ENCODE measurements at places on chromosomes 6 and 20.

- DNase-seq, result peak; percentile 40
Observed at GRCh38 chr6:125791151-125791819, 525 bp downstream of the NCOA7 start.

- DNase-seq, result no peak
Observed at GRCh38 chr6:153801917-153802316, 237.1 kb upstream of the OPRM1 start.

GRCh38 chr6:90136837-90137568 is 159.6 kb downstream of the BACH2 start:
- DNase-seq, result no peak

DNA sequence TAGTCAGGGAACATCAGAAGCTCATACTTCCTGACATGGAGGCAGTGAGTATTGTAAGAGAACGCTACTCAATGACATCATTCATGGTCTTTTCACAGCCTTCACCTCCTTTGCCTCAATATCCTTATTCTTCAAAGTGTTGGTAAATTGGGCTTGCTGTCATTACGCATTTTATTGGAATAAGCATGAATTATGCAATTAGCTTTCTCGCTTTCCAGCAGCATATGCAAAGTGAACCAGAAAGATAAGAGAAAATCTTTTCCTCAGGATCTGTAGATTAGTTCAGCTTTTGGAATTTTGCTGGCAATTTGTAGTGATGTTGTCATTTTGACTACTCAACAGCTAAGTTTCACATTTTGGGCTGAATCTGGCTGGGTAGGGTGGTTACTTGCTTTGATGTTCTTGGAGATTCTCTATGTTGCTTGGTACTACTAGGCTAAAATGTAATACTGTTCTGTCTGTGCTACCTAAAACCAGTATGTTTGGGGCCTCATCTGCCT is 1012.1 kb downstream of the KIF16B start:
- DNase-seq, result no peak

DNA sequence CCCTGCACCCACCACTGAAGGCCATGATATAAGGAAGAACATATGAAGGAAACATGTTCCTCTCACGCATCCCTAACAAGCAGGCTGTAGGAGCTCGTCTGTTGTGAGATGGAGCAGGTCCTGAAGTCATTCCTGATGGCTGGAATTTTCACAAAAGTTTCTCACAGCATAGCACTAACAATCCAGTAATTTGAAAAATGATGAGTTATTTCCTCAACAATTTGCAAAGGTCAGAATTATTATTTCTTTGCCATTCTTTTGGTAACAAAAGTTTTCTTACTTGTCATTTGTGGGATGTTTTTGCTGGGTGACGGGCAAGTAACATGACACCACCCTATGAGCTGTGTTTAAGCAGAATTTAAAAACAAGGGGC is 27.6 kb upstream of the FRMD1 start:
- no peak for DNase-seq

DNA sequence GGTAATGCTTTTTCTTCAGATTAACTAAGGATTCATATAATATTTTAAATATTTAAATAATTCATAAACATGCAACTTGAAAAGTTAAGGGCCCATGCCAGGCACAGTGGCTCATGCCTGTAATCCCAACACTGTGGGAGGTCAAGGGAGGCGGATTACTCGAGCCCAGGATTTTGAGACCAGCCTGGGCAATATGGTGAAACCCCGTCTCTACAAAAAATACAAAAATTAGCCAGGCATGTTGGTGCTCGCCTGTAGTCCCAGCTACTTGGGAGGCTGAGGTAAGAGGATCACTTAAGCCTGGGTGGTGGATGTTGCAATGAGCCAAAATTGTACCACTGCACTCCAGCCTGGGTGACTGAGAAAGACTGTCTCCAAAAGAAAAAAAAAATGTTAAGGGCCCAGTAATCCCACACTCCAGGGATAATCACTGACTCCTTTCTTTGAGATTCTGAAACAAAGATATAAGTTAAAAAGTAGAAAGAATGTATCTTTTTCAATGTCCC is 7.9 kb upstream of the RIN2 start:
- DNase-seq, result no peak

DNA sequence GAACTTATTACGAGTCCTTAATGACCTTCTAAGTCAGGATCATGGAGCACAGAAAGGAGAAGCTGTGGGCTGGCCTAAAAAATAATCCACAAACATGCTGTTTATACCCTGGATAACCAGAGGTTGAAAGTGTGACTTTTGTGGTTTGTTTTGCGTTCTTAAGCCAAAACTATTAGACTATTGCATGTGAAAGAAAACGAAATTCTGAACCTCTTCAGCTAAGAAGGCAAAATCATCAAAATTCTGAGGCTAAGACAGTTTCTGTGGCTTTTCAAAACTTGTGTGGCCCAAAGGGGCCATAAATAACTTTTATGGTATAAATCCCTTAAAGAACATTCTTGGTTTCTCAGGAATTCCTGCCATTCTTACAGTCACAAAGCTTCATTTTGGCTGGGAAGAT is 251.0 kb downstream of the UST start:
- no peak for DNase-seq

- no peak for DNase-seq
Observed at GRCh38 chr6:161409353-161409752, 135.5 kb upstream of the AGPAT4 start.

DNA sequence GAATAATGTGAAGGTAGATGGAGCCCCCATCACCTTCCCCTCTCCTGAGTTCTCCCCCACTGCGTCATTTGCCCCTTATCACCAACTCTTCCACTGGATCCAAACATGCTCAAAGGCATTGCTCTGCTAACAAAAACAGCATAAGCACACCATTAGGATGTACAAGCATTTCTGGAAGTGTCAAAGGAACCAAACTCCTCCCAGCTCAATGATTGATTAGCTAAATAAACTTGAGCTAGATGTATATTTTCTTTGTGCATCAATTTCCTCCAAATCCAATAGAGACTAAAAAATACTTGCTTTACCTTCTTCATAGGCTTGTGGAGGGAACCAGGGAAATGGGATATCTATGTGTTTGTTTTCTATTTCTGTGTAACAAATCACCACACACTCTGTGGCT is 248.4 kb upstream of the JARID2 start:
- no peak for DNase-seq

DNA sequence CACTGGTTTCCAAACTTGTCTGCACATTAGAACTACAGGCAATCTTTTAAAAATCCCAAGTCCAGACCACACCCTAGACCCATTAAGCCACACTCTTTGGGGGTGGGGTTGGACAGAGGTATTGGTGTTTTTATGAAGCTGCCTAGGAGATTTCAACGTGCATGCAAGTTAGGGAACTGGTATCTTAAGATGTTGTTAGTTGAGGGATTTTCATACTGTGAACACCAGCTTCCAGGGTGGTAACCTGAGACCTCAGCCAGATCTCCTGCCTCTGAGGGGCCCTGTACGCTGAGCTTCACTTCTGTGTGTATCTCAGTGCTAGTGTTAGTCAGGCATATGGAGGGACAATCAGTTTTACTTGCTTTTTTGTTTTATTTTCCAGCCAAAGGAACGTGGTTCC is 138.0 kb downstream of the UTRN start:
- DNase-seq, result no peak

DNA sequence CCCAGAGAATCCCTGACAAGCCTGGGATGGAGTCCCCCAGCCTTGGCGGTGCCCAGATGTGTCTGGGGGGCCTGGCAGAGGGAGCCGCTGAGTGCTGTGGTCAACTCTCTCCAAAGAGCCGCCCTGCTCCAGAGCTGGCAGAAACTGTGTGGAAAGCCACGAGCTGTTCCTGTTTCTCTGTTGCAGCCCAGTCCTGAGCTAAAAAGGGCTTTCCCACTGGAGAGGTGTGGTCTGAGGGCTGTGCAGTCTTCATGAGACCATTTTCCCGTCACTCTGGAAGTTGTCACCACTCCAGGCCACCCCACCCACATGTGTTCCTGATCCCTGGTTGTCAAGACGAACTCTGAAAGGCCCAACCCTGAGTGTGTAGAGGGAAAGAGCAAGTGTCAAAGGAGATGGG is 99.7 kb upstream of the KCNK16 start:
- DNase-seq, result no peak

DNA sequence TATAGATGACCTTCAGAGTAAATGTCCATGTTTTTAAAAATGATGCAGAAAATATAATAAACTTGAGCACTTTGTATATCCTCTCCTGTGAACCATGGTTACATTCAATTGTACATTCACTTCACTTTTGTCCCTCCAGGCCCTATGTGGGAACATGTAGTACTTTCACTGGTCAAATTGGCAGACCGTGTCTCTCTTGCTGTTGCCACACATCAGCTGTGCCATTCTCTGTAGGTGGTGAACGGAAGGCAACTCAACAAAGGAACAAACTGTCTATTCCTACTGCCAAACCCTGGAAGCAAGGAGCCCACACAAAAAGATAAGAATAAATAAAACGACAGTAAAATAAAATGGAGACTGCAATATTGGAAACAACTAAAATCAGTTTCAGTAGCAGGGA is 2.0 kb downstream of the ROS1 start:
- no peak for DNase-seq

DNA sequence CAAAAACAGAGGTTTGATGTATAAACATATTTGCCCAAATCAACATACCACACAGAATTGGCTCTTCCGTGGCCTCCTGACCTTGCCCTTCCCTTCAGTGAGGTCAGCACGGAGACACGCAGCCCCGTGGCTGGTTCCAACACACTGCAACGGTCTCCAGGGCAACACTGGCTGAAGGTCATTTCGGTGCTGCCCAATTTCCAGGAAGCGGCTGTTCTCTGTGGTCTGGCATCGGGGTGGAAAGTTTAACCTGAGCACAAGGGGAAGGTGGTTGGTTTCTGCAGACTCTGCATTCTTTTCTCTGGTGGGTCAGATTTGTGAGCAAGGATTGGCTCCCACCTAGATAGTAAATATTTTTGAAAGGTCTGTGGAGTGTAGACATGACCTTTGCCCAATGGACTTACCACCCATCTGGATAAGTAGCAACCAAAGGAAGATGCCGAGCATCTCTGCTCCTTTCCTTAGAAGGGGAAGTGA is 177.6 kb upstream of the PHACTR1 start:
- DNase-seq, result no peak

DNA sequence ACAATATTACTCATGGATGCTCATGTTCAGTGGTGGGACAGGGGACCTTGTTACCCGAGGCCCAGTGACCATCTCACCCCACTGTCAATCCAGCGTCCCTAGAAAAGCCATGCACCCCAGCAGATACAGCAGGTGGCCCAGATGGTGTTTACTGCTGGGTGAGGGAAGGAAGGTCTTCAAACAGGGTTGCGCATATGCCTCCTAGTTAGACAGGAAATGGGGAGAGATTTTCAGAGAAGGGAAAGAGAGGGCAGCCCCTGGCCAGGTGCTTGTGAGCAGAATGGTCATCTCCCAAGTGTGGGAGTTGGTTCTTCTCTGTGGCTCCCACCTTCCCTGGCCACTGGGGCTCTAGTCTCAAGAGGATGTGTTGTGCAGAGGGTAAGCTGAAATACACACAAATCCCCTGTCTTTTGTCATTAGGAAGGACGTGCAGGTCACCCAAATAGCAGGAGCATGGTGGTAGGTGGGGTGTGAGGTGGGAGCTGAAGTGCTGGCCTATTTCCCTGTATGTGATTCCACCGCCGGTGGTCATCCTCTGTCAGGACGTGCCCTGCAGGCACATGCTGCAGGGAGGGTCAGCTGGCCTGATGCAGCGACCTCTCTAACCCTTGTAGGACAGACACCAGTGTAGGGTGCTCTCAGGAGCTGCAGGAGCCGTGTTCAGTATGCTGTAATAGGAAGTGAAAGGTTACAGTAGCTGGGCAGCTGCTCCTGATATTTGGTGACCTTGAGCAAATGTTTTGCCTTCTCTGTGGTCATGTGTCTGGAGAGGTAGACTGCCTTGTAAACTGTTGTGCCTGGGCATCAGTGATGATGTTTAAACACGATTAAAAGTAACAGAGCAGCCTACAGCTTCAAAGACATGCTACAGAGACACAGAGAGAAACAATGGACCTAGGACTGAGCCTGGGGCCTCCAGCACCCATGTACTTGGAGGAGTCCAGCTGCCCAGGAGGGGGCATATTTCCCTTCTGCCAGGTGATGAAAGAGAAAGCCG is 3.2 kb upstream of the CST3 start:
- no peak for DNase-seq

GRCh38 chr20:61601853-61602252 is 349.8 kb downstream of the CDH4 start:
- DNase-seq, result no peak

GRCh38 chr20:51495921-51496545 is 46.5 kb downstream of the NFATC2 start:
- DNase-seq, result no peak

DNA sequence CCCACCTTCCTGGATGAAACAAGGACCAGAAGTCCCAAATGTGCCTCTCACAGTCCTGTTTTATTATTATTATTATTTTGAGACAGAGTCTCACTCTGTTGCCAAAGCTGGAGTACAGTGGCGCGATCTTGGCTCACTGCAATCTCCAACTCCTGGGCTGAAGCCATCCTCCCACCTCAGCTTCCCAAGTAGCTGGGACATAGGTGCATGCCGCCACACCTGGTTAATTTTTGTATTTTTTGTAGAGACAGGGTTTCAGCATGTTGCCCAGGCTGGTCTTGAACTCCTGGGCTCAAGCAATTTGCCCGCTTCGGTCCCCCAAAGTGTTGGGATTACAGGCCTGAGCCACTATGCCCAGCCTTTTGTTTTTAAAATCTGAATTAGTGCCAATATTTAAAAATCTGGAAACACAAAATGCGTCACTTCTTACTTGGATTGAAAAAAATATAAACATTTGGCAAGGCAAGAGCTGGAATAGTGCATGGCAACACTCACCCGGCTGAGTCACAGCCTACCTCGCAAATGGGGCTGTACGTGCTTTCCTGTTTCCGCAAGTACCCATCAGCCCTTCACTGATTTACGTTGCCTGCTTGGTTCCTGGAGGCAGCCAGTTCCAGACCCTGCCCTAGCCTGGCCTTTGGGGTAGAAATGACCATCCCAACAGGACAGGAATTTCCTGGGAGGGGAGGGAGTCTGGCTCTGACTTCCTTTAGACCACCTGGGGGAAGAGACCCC is 6.3 kb downstream of the SDCBP2 start:
- no peak for DNase-seq

GRCh38 chr6:139860203-139860602 is 485.8 kb upstream of the CITED2 start:
- no peak for DNase-seq

GRCh38 chr6:85401186-85402021 is 48.5 kb upstream of the NT5E start:
- no peak for DNase-seq

GRCh38 chr6:46888031-46888430 is 33.7 kb downstream of the ADGRF5 start:
- DNase-seq, result no peak

GRCh38 chr6:133410638-133411435 is 169.7 kb downstream of the EYA4 start:
- DNase-seq, result no peak

DNA sequence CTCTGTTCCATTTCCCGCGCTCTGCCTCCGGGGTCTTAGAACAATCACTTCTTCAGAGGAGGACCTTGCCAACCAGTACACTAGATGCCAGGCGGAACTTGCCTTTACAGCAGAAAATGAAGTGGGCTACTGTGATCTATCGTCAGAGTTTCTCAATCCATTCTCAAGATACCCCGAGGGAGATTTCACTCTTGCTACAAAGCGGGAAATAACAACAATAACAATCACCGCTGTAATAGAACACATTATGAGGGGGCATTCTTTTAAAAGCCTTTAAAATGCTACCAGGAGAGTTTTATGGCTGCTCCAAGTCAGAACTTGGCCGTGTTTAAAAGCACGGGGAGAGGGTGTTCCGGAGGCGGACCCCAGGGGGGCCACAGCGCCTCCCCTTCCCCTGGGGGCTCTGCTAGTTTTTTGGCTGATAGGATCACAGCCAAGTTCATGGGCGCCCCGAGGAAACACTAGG is 617.0 kb upstream of the AGPAT4 start:
- no peak for DNase-seq

- DNase-seq, result no peak
Observed at GRCh38 chr20:64279826-64280459, 24.4 kb downstream of the PCMTD2 start.
